ENCODE measurements at places on chromosomes 13 and 19.

- DNase-seq = no peak
Measured at GRCh38 chr13:50518131-50518530, 325.4 kb downstream of the DLEU7 start.

- no peak for DNase-seq
Measured at GRCh38 chr13:44035400-44035799, 155.7 kb downstream of the LACC1 start.

GRCh38 chr13:78659732-78660494 lies 958 bp upstream of the OBI1 start:
- DNase-seq = no peak

DNA sequence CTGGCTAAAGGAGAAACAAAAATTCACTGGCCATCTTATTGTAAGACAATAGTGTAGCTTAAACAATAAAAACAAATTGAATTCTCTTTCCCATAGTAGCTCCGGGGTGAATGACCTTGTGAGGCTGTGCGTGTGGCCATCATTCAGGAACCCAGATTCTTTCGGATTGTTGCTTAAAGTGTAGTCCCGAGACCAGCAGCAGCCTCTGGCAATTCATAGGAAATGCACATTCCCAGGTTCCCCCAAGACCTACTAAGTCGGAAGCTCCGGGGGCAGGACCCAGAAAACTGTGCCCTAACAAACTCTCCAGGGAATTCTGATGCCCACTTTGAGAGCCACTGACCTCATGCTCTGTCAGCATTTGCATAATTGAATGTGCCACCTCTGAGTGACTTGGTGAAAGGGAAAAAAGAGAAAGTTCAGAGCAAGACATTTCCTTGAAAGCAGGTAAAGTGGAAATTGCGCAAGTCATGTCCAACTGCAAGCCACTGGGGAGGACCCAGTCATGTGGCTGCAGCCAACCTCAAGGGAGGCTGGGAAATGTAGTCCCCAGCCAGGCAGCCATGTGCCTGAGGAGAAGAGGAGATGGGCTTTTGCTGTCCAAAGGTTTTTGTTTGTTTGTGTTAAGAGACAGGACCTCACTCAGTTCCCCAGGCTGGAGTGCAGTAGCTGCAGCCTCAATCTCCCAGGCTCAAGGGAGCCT lies 50.7 kb upstream of the PNMA8B start:
- peak; percentile 26 for DNase-seq

DNA sequence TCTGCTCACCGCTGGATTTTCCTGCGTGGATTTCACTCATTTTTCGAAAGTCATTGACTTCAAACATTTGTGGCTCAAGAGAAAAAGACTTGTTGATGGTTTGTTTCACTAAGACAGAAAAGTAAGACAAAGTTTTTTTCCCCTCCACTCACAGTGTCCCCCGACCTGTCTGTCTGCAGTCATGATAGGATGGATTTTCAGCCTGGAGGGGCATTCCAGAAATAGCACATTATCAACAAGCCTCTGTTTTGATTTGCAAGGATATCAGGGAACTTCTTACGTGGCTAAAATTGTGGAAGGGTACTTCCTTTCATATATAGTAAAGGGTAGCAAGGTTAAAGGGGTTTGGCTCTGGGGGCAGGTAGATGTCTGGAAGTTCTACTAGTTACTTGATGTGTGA lies 11.8 kb downstream of the SOX21 start:
- no peak for DNase-seq

GRCh38 chr13:110576736-110577476 lies 15.4 kb upstream of the RAB20 start:
- no peak for DNase-seq

DNA sequence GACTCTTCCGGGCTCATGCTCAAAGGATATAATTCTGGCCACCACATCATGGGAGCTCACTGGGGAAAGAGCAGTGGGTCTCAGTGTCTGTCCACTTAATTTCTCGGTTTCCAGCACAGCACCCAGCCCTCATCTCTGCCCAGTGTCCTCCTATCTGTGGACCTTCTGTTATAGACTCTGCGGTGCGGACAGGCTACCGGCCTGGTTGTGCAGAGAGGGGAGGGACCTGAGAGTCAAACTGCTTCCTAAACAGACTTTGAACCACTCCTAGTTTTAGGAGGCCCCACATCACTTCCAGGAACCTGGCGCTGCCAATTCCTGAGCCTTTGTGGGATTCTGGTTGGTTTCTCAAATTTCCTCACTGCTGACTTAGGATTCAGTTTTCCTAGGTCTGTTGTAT lies 59.8 kb upstream of the MED4 start:
- DNase-seq = no peak

- no peak for DNase-seq
Measured at GRCh38 chr19:35715981-35716800, 1.6 kb upstream of the KMT2B start.

DNA sequence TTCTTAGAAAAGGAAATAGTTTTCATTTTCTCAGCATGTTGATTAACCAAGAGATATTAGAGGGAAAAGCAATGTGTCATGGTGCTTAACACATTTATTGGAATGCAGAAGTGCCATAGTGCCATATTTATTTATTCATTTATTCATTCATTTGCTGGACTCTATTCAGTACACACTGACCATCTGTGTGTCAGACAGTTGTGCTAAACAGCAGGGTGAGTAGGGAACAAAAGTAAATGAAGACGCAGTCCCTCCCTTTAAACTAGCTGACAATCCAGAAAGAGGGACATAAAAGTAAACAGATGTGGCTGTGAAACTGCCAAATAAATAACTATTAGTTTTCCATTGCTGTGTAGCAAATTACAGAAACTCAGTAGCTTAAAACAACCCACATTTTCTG lies 323.7 kb downstream of the MTUS2 start:
- DNase-seq = no peak

- no peak for DNase-seq
Measured at GRCh38 chr13:100512422-100512821, 76.2 kb downstream of the GGACT start.

DNA sequence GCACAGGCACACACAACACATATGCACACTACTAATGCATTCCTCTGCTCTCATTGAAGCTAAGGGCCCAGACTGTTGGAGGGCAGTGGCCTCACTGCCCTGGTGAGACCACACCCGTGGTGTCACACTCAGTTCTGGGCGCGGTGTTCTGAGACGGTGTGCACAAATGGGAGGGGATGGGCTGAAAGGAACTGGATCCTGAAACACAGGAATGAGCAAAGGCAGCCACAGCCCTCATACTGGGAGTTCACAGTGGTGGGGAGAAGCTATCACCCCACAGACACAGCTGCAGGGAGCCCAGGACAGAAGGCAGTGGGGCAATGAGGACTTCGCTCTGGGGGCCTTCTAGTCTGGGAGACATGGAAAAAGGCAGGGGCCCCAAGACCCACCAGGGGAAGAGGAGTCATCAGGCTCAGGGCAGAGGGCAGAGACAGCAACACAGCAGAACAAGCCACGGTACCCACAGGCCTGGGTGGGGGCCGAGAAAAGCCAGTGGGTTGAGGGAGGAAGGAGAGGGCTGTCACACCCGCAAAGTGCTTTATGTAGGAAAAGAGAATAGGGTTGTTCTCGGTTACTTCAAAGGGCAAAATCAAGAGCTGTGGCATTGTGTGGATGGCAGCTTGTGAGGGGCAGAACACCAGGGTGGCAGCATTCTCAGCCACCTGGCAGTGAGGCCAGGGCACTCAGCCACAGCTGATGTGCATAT lies 75.4 kb upstream of the GPR183 start:
- DNase-seq = peak; percentile 12
